ENCODE measurements at places on chromosomes 2 and 18.

DNA sequence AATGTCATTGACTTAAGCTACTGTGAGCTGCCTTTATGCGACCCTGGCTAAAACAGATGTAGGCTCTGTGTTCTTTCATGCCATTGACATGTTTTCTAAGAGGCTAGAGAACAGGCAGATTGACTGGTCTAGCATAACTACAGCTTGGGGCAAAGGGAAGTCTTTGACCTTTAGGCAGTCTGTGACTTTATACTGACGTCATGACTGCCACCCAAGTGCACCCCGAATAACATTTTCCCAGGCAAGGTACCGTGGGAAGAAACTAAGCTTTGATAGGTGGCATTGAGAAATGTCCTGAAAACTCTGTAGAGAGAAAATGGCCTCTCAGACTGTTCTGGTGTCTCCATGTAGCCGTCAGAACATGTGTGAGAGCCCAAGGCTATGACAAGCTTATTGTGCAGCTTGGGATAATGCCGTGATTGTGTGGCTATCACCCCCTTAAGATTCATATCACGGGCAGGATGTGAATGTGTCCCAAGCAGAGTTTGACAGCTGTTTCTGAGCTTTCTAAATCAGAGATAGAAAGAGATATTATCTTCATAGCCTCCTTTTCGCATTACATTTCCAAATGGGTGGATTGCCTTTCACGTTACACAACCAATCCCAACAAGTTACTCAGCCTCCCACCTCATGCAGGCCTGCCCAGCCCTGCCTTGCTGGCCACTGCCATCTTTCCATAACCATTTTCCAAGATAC is 672.2 kb upstream of the ACVR2A start:
- no peak for DNase-seq

GRCh38 chr2:133287709-133288108 is 280.6 kb downstream of the NCKAP5 start:
- no peak for DNase-seq

DNA sequence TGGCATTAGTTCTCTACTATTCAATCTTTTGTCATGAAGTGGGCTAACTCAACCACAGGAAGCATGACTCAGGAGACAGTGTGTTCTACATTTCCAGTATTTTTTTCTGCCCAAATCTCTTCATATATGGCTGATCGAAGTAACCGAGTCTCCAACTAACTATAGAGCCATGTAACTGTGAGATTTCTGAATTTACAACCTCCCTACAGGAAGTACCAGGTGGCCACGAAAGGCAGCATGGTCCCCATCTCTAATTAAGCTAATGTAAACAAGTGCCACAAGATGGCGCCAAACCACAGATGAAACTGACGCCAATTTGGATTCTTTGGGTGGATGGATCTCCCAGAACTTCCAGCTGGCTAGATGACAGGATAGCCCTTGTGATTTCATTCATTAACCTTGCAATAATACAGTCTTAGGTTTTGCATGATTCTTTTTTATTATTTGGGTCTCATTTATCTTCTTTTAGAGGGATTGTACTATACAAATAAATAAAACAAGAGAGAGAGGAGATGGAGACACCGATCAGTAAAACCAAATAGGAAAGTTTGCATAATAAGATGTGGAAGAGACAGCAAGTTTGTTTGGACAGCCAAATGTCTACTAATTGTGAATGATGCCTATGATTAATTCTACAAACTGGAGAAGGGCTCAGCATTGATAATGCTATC is 18.3 kb upstream of the ARHGAP15 start:
- DNase-seq: peak; percentile 63

DNA sequence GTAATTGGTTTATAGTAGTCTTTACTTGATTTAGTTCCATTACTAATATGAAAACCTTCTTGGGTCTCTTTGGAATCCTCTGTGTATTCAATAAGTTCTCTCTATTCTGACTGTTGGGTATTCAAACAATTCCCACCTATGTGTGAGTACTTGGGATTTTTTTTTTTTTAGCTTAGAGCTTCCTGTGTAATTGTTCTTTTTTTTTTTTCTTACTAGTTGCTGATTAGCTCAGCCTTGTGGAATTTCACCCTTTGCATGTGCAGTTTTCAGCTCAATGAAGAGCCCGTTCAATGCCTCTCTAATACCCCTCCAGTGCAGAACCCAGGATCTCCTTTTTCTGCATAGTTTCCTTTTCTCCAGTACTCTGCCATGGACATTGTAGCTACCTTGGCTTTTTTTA is 339.1 kb upstream of the GALNT5 start:
- no peak for DNase-seq

- no peak for DNase-seq
These were observed 298.5 kb downstream of the PAX3 start for GRCh38 chr2:222000326-222000725.

DNA sequence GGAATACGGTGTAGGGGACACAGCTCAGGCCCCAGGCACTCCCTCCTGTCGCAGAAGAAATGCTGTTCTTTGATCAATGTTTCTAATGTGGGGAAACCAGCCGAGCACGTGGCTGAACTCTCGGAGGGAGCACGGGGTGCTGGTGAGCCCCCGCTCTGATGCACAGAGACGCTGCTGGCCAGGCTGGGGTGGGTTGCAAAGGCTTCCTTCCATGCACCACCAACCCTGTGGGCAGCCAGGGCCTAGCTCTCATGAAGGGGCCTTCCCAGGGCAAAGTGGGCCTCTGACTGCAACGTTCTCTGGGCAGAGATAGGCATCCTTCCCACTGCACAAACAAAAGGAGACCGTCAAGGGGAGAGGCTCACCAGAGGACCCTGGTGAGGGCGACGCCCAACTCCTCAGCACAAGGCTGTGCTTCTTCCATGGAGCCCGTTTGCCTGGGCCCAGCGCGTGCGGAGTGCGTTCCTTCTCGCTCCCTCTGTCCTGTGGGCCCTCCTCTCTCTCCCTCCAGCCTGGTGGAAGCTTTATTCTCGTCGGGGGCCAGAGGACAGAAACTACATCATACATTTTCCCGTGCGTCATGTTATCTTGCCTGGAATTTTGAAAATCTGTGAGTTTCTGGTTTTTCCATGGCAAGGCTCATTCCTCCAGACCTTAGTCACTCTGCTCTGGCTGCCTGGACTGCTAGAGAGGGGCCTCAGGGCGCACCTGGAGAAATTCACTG is 61.1 kb upstream of the SP3 start:
- no peak for DNase-seq

DNA sequence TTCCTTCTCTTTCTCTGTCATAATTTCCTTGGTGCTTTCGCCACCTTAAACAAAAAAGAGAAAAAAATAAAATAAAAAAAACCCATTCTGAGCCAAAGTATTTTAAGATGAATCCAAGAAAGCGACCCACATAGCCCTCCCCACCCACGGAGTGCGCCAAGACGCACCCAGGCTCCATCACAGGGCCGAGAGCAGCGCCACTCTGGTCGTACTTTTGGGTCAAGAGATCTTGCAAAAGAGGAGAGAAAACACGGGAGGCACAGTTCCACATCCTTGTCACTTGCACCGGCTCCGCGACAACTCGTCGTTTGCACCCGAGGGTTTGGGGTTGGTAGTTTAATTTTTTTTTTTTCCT is 1.8 kb upstream of the SP9 start:
- DNase-seq: no peak

GRCh38 chr2:217645896-217646295 is 356.9 kb downstream of the TNS1 start:
- no peak for DNase-seq

GRCh38 chr2:158923180-158923594 is 45.3 kb upstream of the TANC1 start:
- DNase-seq: no peak

GRCh38 chr2:72623481-72623880 is 202.4 kb downstream of the EXOC6B start:
- no peak for DNase-seq

All from effector CD4-positive, alpha-beta T cell (primary cell).